ENCODE measurements at places on chromosomes 16 and 17.
A peak's percentile ranks its signal among the peaks of the same experiment; 100 is the strongest.

DNA sequence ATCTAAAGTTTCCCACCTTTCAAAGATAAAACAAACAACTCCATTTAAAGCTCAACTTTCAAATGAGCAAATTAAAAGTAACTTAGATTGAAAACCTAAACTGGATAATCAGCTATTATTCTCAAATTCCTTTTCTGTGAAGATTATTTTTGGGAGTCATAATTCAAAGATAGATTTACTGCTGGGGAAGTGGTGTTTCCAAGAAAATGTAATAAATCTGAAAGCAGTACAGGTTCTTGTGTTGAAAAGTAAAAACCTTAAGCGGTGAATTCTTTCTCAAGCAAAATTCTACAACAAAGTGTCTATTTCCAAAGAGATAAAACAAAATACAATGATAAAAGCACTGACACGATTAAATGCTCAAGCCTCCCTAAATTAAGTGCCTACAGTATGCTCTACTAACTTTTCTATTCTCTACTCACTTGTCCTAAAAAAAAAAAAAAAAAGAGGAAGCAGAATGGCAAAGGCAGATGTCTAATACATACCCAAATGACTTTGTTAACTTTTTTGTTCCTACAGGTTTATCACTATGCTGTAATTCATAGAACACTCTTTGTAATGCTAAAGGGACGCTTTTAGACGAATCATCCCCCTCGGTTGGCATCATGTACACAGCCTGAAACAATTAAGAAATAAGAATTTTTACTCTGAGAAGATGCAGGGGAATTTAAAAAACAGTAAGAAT, 34.5 kb downstream of the LITAFD start:
- DNase-seq, result no peak

- DNase-seq, result no peak
Measured at GRCh38 chr17:76556765-76557367, 17.0 kb downstream of the PRCD start.

GRCh38 chr16:9836118-9836736, 346.0 kb downstream of the GRIN2A start:
- DNase-seq, result no peak

- no peak for DNase-seq
Measured at GRCh38 chr16:31274831-31275816, 15.3 kb downstream of the ITGAM start.

GRCh38 chr17:75459590-75460267, 3.3 kb downstream of the TMEM94 start:
- no peak for DNase-seq

GRCh38 chr17:68195667-68196393, 52.0 kb upstream of the AMZ2 start:
- no peak for DNase-seq

- no peak for DNase-seq
Measured at GRCh38 chr17:13273806-13274205, 256.0 kb upstream of the ELAC2 start.

GRCh38 chr16:7867831-7868230, 535.2 kb downstream of the RBFOX1 start:
- no peak for DNase-seq

DNA sequence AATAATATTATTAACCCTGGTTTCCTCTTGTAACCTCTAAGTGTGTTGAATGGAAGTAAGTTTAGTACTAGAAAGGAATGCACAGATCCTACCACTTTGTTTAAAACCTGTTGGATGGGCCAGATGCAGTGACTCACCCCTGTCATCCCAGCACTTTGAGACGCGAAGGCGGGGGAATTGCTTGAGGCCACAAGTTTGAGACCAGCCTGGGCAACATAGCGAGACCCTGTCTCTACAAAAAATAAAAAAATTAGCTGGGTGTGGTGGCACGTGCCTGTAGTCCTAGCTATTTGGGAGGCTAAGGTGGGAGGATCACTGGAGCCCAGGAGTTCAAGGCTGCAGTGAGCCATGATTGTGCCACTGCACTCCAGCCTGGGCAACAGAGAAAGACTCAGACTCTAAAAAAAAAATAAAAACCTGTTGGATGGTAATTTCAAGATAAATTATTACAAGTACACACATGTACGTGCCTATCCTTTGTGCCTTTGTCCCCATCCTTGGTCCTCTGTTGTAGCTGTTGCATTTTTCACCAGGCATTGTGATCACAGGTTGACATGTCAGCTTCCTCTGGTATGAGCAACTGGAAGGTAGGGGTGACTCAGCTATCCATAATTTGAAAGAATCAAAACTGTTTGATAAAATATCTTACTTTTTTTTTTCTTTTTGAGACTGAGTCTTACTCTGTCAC, 30.7 kb upstream of the METTL9 start:
- DNase-seq, result no peak

DNA sequence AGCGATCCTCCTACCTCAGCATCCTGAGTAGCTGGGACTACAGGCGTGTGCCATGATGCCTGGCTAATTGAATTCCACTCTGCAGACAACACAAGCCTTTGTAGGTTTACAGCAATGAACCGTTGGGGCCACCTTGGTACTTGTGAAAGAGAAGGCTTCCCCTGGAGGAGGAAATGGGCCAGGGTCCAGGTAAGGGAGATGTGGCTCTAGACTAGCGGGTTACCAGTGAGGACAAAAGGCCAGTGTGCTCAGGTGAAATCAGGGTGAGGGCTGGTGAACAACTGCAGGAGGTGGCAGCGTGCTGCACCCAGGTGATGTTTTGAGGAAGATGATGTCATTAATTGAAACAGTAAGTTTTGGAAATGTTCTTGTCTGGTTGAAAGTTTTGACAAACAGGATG, 6.7 kb downstream of the SDR42E1 start:
- no peak for DNase-seq

DNA sequence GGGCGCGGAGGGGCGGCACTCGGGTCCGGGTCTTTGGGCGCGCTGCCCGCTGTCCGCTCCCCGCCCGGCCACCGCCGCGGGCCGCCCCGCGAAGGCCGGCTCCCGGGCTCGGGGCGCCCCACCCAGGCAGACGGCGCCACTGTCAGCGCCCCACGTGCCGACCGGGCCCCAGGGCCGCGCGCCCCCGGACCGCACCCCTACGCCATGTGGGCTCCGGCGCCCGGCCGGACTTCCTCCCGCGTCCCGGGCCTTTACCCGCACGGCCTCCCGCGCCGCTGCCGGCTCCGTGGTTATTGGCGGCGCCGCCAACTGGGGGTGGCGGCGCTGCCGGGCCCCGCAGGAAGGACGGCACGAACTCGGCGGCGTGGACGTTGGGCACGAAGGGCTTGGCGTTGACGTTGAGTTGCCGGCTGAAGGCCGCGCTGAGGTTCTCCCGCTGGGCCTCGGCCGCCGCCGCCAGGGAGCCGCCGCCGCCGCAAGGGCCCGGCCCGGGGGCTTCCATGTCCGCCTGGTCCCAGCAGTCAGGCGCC, 577 bp downstream of the GSPT1 start:
- DNase-seq, result peak; percentile 34

GRCh38 chr17:16463358-16464302, 28.4 kb downstream of the LRRC75A start:
- DNase-seq, result no peak

DNA sequence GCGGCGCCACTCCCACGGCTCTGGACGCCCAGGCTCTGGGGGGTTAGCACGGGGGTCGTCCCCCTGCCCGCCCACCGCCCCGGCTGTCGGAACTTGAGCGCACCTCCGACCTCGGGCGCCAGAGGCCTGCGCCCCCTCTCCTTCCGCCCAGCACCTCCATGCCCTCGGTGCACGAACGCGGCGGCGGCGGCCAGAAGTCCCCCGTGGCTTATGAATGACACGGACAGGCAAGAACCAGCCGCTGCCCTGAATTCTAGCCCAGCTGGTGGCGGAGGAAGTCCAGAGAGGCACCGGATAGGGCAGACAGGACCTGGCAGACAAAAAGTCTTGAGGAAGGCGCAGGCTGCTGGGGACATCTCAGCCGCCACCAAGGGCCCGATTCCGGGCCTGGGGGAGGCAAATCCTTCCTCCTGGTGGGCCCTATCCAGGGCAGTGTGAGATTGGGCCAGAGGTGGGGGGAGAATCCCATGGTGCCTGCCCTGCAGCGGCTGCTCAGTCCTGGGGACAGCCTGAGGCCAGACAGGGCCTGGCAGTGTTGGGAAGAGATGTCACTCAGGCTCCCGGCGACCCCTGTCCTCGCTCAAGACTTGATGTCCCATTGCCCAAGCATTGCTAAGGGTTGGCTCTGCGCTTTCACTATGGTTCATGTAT, 897 bp upstream of the CYGB start:
- peak; percentile 62 for DNase-seq

GRCh38 chr17:59972778-59973177, 8.2 kb upstream of the RNFT1 start:
- DNase-seq, result no peak

DNA sequence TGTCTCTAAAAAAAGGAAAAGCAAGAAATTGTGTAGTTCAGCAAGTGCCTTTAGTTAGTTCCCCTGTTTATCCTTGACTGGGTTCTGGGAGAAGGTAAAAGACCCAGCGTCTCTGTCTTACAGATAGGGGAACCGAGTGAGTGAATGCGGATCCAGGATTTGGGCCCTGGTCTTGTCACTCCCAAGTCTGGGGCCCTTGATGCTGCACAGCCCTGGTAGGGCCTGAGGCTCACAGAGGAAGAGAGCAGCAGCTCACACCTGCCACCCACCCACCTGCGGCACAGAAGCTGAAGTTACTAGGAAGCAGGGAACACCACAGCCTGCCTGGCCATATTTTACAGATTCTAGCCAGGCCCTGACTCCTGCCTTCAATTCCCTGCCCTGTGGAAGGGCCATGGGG, 22.2 kb downstream of the LASP1 start:
- no peak for DNase-seq

DNA sequence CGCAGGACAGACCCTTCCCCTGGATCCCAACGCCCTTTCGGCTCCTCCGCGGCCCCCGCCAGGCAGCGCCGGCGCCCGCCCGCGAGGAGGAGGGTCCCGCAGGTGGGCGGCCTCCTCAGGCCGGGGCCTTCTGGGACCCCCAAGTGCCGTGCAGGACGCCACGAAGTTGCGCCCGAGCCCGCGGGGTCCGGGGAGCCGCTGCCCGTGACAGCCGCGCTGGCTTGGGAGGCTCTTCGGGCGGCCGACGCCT, 504 bp downstream of the ERN1 start:
- DNase-seq, result no peak

GRCh38 chr16:88764913-88765349, 20.1 kb downstream of the PIEZO1 start:
- DNase-seq, result no peak

DNA sequence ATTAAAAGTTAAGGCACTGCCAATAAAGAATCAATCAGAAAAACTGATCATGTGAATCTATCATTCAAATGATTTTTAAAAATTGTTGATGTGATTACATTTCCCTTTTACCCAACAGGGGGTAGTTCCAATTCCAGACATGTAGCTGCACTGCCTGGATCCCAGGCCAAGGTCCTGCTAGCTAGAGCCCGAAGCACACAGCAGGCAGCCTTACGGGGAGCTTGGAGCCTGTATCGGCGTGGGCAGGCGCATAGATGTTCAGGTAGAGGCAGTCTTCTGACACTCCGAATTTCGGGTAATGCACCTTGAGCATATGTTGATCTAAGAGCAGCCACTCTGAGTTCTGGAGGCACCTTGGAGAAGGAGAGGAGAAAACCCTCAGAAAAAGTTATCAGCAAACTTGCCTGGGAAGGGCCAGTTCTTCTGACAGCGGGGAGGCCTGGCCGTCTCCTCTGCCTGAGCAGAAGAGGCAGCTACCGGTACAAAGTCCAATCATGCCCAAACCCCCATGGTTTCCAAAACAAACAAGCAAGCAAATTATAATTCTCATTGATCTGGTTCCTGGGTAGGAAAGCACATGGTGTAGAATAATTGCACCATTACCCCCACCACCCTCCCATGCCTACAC, 3.6 kb downstream of the CES5A start:
- no peak for DNase-seq

- DNase-seq, result no peak
Measured at GRCh38 chr16:86568677-86569623, 2.3 kb downstream of the FOXC2 start.

GRCh38 chr17:30230596-30231125, 4.8 kb downstream of the SLC6A4 start:
- DNase-seq, result no peak

DNA sequence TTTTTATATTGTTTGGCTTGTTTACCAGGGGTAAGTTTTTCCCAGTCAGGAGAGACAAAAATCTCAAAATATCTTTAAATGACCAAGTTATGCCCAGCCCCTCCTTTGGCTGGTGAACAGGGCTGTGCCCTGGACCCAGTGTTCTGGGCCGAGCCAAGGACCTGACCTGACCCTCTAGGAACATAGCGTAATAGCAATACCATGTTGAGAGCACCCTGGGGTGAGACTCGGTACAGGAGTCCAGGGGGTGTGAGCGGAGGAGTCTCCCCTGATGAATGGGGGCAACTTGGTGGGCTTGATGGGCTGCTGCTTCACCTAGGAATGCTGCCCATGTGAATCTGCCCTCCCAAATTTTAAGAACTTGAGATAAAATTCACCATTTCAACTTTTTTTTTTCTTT, 47.4 kb downstream of the B9D1 start:
- DNase-seq, result no peak

GRCh38 chr17:55774846-55775271, 24.0 kb downstream of the PCTP start:
- no peak for DNase-seq

- no peak for DNase-seq
Measured at GRCh38 chr16:5575646-5576245, 478.2 kb upstream of the EEF2KMT start.

DNA sequence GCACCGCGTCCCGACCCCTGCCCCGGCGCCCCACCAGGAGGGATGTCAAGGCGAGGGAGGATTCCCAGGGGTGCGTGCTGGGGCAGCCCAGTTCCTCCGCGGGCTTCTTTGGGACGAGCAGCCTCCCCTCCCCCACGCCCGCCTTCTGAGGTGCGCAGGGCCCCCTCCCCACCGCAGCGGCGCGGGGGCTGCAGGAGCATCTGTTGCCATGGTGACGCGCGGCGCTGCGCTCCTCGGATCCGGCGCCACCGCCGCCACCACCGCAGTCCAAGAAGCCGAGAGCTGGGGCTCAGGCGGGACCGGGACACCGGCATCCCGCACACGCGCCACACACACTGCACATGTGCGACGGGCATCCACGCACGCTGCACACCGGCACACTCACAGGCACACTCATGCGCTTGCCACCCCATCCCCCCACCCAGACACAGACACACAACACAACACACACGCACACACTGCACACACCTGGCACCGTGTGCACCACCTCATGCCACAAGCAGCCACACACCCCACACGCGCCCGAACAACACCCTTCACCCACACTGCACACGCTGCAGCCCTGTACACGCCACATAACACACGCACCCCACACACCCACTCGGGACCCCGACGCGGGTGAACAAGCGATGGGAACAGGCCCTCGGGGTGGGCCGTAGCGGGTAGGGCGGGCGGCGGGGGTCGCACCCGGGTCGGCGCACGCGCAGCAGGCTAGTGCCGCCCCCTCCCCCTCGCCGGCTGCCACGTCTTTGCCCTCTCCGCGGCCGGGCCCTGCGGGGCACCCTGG, 17.0 kb downstream of the ENPP7 start:
- DNase-seq, result no peak

GRCh38 chr16:66959704-66960161, 1.3 kb upstream of the CES3 start:
- no peak for DNase-seq

GRCh38 chr17:45277992-45278391, 16.1 kb upstream of the SPATA32 start:
- DNase-seq, result no peak
